ENCODE measurements at places on chromosomes 12 and 14.

DNA sequence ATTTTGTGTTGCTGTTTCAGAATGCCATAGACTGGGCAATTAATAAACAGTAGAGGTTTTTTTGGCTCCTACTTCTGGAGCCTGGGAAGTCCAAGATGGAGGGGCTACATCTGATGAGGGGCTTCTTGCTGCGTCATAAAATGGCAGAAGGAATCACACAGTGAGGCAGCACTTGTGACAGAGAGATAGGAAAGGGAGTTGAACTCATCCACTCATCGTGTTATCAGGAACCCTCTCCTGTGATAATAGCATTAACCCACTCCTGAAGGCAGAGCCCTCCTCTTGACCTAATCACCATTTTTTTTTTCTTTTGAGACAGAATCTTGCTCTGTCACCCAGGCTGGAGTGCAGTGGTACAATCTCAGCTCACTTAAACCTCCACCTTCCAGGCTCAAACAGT, 9.7 kb downstream of the TDG start:
- DNase-seq: no peak

GRCh38 chr12:106508966-106509365, 73.8 kb upstream of the RFX4 start:
- no peak for DNase-seq

DNA sequence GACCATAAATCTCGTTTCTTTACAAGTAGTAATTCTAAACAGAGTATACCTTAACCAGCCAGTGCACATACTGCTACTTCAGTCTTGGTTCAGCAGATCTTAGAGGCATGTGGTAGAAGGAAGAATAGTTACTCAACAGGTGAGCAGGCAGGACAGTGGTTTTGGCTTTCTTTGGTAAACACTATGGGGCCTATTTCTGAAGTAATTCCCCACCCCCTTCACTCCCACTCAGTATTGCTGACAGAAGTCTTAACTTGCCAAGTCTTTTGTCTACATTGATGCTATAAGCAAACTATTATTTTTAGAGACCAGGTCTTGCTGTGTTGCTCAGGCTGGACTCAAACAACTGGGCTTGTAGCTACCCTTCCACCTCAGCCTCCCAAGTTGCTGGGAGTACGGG, 68.5 kb downstream of the FBXO34 start:
- peak; percentile 60 for DNase-seq

DNA sequence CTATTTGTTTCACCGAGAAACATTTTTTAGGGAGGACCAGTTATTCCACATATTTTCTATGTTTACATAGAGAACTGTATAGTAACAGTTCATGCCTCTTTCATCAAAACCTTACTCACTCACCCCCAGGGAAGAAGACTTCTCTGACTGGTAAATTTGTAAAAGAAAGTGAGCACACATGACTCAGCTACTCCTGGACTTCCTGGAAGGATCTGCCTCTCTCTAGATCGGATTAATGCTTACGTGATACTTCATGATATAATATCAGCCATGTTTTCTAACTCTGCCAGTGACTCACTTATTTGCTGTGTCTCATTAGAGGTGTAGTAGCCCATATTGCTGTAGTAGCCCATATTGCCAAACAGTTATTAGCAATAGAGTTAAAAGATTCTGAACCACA, 494.3 kb upstream of the ATXN7L3B start:
- no peak for DNase-seq

DNA sequence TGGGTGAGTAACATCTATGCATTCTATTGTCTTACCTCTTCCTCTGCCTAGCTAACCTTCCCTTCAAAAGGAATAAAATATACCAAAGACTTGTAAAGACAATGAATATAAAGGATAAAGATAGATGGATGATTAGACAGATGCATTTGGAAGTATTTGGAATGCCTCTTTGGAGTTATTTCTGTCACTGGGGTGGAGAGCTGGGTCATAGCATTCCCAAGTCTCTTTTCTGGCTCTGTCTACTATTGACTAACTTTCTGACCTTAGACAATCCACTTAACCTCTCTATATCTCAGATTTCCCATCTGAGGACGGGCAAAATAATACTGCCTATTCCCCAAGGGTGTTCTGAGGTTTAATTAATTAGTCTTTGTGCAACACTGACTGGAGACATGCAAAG, 517.4 kb downstream of the DIO2 start:
- DNase-seq: no peak
